ENCODE measurements at places on chromosomes 4 and X.

DNA sequence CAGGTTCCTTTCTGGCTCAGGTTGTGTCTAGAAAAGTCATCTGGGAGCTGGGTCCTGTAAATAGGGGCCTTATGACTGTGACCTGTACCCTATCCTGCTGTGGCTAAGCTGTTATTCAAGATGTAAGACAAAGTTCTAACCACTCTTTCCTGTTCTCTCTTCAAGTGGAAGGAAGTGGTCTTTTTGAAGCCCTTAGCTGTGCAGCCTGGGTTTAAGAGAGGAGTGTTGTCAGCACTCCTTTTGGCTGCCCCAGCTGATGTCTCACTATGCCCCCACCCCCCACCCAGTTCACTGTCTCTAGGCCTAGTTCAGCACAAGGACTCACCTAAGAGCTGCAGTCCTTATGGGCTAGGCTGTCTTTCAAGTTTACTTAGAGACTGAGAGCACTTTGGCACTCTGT lies 1069.5 kb downstream of the FAM133A start:
- DNase-seq: no peak

DNA sequence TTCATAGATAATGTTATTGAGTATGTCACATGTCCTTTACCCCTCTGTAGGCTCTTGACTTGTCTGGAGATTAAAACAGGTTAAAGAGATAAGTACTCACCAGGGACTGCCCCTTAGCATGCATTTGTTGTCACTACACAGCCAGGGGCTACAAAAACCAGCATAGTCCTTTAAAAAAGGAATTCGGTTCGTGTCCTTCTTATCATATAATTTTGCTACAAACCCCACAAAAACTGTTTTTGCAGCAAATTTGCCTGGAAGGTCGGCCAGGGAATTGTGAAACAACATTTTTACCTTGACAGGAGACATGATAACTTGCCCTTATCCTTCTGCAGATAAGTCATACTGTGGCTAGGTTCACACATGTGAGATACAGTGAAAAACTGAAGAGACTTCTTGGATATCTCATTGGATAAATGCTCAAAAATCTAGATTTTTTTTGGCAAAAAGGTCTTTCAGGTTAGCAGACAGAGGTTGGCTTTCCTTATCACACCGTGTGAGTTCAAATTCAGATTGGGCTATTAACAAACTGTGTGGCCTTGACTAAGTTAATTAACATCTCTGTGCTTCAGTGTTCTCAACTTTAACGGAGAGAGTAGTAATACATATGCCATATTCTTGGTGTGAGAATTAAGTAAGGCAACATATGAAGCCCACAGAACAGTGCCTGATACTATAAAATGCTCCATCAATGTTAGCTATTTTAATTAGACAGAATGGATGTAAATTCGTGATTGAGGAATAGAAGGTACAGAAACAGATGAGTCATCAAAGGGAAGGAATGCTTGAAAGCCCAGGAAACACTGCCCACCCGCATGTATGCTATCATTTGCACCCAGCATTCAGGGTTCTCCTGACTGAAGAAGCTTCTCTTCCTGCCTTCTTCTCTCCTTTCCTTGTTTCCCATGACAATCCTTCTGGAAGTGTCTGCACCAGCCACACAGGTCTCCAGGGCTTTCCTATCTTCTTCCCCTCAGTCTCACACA lies 30.0 kb downstream of the FAM9C start:
- no peak for DNase-seq

DNA sequence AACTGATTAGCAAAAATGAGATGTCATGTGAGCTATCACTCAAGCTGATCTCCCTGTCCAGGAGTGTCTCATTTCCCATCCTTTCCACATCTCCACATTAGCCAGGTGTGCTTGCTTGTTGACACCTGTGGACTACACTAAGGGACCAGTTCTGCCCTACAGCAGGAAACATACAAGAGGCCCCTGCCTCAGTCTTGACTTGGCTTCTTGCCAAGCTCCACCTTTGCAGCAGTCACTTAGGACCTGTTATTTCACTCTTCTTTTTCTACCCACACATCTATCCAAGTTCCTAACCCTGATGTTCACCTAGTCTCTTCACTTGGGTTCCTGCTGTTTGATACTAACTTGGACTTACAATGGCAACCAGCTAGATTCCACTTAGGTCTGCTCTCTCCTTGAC lies 13.2 kb downstream of the FRMD7 start:
- no peak for DNase-seq

DNA sequence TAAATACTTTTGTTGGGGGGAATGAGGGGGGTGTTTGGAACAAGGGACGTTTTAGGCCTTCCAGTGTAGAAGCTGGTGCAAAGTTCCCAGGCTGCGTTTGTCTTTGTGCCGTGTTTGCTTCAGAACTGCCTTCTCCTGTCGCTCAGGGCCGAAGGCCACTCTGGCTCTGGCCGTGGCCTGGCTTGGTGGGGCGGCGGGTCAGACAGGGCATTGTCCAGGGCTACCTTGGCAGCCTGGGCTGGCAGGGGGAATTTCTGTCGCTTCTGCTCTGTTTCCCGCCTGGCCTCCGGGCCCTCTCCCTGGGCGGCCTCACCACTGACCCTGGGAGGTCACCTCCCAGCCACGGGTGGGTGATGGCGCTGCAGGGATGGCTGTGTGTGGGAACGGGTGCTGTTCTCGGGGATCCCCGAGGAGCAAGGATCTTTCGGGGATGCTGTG lies 140.0 kb downstream of the COL4A6 start:
- no peak for DNase-seq

- no peak for DNase-seq
Observed at GRCh38 chr4:186021461-186022167, 47.3 kb upstream of the TLR3 start.

DNA sequence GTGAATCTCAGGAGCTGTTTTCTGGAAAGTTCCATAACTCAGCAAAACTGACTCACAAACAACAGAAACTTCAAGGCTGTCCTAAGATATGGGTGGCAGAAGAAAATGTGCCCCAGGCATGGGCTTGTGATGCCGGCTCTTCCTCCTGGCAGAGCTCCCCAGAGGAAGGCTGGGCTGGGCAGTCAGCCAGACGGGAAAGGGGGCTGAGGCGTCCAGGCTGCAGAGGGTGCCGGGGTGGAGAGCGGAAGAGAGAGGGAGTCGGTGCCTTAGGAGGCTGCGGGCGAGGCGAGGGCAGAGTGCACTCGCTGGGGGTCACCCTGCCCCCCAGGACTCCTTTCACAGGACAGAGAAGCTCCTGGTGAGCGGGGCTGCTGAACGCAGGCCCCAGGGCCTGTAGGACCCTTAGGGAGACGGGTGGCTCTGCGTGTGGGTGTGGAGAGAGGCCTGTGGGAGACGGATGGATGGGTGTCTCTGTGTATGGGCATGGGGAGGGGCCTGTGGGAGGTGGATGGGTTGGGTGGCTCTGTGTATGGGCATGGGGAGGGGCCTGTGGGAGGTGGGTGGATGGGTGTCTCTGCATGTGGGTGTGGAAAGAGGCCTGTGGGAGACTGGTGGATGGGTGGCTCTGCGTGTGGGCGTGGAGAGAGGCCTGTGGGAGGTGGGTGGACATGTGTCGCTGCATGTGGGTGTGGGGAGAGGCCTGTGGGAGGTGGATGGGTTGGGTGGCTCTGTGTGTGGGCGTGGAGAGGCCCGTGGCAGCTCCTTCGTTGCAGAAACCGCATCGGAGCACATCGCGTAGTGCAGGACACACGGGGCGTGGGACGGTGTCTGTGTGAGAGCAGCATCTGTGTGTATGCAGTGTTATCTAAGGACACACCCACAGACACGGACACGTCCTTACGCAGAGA lies 15.9 kb downstream of the PCGF3 start:
- no peak for DNase-seq

DNA sequence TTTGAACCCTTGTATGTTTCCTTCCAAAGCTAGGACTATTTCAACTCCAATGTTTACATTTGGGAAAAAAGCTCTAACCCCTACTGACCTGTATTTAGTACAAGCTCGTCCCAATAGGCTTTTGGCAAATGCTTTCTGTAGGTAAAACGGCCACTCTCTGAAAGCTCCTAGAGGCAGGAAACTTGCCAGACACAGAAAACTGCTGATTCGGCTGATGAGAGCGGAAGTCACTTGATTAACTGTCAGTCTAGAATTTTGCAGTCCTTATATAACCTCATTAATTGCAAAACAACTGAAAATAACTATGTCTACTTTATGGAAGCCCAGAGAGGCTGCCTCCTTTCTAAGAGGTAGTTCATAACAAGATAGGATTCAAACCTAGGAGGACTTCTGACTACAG lies 108.1 kb downstream of the TSPAN7 start:
- DNase-seq: no peak

GRCh38 chr4:5186271-5187064 lies 135.2 kb downstream of the STK32B start:
- no peak for DNase-seq

- DNase-seq: no peak
Observed at GRCh38 chrX:120463241-120463640, 5.9 kb downstream of the LAMP2 start.

DNA sequence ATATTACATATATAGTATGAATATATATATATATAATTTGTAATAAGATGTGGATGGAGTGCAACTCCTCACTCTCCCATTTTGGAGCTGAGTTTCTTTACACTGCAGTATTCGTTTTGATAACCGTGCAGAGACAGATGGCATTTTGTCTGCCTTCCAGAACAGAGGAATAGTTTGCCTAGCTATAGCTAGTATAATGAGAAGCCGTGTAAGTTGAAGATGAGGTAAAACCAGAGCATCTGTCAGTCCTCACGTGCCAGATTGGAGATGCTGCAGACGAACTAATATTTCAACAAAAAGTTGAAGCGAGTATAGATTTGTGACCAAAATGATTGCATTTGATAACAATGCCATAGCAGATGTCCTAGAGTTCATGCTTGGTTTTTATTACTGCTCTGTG lies 180.6 kb downstream of the FMR1NB start:
- no peak for DNase-seq

DNA sequence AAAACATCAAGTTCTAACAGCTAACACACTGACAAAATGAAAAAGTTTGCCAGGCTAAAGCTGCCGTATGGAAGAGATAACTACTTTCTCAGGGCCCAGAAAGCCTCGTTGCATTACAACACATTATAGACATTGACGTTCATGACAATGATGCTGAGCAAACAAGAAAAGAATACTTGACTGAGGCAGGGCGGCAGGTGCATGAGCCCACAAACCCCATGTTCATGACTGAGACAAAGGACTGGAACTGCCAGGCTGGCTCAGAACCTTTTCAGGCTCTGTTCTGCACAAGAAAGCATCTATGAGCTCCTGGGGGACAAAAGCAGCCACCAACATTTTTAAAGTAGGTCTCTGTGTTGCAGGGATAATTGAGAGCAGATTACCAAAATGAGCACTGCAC lies 13.6 kb downstream of the TLR6 start:
- DNase-seq: no peak
